ENCODE measurements at places on chromosomes 12 and 14.

DNA sequence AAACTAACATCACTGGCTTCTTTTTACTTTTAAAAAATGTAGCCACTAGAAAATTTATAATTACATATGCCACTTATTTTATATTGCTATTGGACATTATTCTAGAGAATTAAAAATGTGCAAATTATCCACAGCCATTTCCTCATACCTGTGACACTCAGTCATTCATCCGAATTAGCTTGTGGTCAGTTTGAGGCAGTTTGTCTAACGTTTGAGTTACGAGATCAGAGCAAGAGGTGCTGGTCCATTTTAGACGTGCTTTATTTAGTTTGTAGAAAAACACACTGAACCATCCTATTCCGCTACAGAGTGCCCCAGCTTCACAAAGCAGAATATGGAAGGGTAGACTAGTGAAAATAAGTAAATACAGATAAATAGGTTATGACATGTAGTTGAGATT lies 513.0 kb downstream of the NRXN3 start:
- DNase-seq = no peak

DNA sequence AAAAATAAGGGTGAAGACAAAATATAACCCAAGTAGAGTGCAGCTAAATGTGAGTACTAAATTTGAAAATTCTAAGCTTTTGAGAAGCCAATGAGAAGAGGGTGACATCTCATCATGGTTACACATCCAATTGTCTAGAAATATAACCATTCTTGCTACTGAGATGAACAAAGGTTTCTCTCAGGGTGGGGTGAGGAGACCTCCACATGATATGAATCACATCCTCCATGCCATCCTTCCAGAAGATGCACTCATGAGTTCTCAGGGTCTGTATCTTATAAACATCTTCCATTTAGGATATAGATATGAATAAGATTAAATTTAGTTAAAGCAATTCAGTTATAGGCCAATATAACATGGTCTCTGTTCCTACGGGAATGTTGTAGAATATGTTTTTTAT lies 38.9 kb upstream of the E2F7 start:
- DNase-seq = no peak

- no peak for DNase-seq
Observed at GRCh38 chr12:63822352-63822751, 22.1 kb upstream of the SRGAP1 start.

- no peak for DNase-seq
Observed at GRCh38 chr12:64713376-64713775, 45.8 kb downstream of the GNS start.

GRCh38 chr14:68574461-68574860 lies 218.4 kb downstream of the ZFP36L1 start:
- DNase-seq = no peak

DNA sequence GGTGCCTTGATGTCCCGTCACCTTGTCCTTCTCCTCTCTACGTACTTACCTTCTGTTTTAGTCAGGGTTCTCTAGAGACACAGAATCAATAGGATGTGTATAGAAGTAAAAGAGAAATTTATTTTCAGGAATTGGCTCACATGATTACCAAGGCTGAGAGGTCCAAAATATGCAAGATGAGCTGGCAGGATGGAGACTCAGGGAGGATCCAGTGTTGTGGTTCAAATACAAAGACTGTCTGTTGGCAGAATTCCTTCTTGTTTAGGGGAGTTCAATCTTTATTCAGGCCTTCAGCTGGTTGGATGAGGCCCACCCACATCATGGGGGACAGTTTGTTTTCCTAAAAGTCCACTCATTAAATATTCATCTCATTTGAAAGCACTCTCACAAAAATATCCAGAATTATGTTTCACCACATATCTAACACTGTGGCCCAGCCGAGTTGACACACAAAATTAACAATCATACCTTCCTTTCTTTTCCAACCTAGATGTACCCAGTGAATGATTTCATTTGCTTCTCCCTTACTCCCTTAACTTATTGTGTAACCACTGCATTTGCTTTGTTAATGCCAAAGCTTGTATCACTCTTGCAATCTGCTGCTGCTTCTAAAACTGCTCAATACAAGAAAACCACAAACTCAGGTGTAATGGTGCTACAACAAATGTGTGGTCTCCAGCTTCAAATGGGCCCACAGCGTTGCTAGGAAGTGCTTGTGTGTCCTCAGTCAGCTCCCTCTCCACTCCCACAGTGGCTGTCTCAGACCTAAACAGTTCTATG lies 195.4 kb upstream of the ARHGAP5 start:
- DNase-seq = no peak

- no peak for DNase-seq
Observed at GRCh38 chr12:100573292-100574186, at the start of gene GAS2L3. GAS2L3 (plus strand) TSS chr12:100573684; CDS start chr12:100594905, 21,221 bp downstream.
